ENCODE measurements at places on chromosomes 16 and 17. TPM values are rescaled to one million over a fixed set of nuclear protein-coding genes. Genes with fewer than 3 reads are reported as not detected.

- DNase-seq = peak; percentile 96
Observed at GRCh38 chr17:38559051-38559879, 46.5 kb downstream of the SRCIN1 start.

GRCh38 chr17:8794636-8795035 lies 4.5 kb downstream of the MFSD6L start:
- no peak for DNase-seq

GRCh38 chr16:85229869-85230462 lies 117.7 kb upstream of the CIBAR2 start:
- DNase-seq = no peak

- DNase-seq = no peak
Observed at GRCh38 chr17:21211825-21212479, 2.0 kb downstream of the TMEM11 start.

Gene PLK1
- total RNA-seq = 4.8 TPM

DNA sequence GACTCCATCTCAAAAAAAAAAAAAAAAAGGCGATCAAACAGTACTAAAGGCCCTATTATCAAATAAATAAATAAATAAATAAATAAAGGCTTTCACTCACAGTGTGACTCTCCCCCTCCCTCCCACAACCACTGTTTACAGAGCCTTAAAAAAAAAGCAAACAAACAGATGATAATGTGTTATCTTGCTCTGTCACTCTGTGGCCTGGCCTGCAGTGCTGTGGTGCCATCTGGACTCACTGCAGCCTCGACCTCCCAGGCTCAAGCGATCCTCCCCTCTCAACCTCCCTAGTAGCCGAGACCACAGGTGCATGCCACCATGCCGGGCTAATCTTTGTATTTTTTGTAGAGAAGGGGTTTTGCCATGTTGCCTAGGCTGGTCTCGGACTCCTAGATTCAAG lies 8.1 kb upstream of the NAGLU start:
- no peak for DNase-seq

Measured in spleen (tissue), 13 donors.